ENCODE measurements at places on chromosomes 3 and 15.

GRCh38 chr15:58515807-58516206, 84.0 kb downstream of the LIPC start:
- no peak for DNase-seq

GRCh38 chr15:63379492-63380150, 2.0 kb downstream of the CA12 start:
- no peak for DNase-seq

DNA sequence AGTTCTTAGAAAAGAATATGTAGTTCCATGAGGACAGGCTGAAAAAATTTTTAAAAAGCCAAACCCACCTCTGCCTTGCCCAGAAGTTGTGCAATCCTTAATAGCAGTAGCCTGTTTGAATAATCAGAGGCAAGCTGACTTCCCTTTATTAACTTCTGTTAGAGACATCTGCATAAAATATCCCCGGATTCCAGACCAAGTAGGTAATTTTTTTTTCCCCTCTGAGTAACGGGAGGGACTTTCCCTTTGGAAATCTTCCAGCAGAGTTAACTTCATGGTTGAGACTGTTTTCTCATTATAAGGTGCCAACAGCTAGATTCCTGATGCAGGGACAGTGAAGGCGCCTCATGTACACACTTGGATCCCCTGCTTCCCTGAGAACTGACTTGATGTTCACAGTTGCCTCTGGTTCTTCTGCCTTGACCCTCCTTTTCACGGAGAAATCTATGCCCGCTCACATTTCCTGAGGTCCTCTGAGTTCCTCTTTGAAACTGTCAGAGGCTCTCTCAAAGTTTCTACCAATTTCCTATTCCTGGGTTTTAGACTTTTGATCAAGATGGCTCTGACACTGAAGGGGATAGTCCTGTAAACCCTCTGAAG, 227.6 kb upstream of the BHLHE40 start:
- DNase-seq = peak; percentile 51

DNA sequence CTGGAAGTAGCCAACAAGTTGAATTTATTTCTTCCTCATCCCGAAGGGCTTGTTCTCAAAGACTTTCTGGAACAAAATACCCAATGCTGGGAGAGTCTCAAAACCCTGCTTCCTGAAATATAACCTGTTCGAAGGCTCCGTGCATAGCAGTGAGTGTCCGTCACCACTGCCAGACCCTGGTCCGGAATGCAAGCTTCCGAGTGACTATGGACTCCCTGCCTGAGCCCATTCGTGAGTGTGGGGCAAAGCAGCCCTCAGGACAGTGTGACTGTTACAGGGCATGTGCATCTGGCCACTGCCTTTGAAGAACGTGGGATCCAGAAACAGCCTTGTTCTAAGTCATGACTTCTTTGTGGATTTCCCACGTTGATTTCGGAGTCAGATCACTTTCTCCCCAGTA, 214.5 kb upstream of the IGF1R start:
- DNase-seq = no peak

DNA sequence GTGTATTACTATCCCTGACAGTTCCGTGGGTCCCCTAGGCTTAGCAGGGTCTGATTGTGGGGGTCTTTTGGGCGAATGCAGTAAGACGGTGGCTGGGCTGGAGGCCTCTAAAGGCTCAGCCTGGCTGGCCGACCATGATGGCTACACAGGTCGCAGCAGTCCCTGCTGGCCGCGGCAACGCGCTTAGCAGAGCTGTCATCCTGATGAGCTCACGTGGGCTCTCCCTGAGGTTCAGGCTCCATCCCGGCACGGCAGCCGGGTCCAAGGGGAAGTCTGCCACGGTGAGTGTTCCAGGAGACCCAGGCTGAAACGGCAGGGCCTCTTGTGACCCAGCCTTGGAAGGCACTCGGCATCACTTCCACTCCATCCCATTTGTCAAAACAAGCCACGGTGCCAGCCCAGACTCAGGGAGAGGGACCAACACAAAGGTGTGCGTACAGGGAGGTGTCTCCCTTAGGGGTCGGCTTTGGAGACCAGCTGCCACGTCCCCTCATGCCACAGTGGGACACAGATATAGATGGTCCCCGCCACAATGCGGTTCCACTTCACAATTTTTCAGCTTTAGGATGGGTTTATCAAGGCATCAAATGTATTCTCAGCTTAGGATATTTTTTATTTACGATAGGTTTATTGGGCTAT, 101.8 kb downstream of the XXYLT1 start:
- DNase-seq = no peak

- DNase-seq = no peak
Measured at GRCh38 chr15:89291934-89292438, 42.6 kb downstream of the POLG start.

- DNase-seq = no peak
Measured at GRCh38 chr3:34212175-34212574, 413.7 kb downstream of the PDCD6IP start.

DNA sequence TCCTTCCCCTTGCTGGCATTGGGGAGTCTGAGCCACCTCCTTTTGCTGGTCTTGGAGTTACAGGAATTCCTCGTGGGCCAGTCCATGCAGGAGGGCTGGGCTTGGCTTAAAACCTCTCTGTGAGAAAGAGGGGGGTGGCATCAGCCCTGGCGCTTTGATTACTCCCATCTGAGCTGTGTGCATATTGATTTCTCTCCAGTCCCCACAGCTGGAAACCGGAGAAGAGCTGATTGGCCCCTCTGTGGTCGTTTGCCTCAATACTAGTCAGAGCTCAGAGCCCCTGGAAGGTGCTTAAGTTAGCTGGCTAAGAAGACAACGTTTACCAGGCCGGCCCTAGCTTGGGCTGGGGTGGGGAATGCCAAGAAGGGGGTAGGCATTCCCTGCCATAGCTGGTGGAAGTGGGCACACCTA, 4.0 kb upstream of the RASGRF1 start:
- DNase-seq = no peak

- no peak for DNase-seq
Measured at GRCh38 chr3:5205165-5205941, 17.8 kb downstream of the EDEM1 start.

DNA sequence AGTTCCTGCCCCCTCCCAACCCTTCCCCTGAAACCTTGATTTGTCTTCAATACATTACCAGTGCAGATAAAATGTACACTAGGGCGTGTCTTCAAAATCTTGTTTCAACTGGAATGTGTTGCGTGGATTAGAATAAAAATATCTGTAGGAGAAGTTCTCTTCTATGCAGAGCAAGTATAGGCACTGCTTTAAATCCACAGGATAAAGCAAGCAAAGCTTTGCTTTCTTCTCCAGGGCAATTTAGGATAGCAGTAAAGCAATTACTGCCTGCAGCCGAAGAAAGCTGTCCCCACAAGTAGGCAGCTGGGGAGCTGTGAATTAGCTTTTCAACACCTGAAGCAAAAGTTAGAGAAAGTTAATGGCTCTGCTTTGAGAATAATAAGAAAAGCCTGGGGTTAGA, 329.7 kb upstream of the KCNMB2 start:
- DNase-seq = no peak

DNA sequence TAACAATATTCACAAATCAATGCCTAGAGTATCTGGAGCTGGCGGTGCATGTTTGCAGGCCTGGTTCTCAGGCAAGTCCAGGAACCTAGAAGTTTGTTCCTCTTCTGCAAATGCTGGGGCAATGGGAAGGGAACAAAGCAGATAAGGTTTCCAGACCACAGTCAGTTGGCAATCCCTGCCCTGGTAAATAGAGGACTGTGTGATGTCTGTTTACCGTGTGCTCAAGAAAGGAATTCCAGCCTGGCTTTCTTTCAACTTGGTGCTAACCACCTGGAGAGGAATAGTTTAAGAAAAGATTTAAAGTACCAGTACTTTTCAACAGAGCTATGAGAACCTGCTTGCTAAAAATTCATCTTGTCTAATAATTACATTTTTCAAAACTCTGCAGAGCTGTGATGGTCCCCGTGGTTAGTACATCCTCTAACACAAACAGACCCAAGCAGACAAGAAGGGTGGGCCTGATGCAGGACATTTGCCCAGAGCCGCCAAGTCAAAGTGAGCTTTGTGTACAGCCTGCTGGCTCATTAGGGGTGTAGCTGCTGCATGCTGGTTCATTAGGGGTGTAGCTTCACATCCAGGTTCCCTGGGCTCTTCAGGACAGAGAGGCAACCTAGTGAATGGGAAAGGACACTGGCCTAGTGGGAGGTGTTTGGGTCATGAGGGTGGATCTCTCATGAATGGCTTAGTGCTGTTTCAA, 220.5 kb downstream of the SQOR start:
- no peak for DNase-seq

DNA sequence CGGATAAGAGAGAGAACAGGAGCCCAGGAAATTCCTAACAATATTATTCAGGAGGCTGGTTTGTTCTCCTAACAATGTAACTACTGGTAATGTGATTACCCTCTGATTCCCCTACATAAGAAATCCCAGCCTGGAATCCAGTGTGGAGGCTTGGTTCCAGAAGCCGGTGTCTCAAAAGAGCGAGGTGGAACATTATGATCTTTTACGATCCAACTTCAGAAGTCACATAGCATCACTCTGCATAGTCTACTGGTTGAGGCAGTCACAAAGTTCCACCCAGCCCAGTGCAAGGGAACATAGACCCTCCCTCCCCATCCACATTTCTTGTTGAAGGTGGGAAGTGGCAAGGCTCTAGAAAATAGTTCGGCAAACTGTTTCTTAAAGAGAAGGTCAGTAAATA, 81.6 kb upstream of the GALNT15 start:
- no peak for DNase-seq

DNA sequence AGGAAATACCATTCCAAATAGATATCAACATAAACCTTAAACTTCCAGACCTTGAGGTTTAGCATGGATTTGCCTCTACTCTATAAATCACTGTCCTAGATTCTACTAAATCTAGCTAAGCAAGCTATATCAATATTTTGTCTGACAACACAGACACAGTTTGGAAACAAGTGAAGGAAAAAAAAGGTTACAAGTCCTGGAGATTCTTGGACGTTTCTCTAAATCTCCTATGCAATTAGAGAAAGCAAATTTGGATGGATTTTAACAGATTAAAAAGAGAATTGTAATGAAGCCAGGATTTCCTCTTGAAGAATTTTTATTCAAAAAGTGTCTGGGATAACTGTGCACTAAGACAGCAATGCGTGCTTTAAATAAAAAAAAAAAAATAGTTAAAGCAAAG, 441.1 kb upstream of the DPH6 start:
- no peak for DNase-seq

DNA sequence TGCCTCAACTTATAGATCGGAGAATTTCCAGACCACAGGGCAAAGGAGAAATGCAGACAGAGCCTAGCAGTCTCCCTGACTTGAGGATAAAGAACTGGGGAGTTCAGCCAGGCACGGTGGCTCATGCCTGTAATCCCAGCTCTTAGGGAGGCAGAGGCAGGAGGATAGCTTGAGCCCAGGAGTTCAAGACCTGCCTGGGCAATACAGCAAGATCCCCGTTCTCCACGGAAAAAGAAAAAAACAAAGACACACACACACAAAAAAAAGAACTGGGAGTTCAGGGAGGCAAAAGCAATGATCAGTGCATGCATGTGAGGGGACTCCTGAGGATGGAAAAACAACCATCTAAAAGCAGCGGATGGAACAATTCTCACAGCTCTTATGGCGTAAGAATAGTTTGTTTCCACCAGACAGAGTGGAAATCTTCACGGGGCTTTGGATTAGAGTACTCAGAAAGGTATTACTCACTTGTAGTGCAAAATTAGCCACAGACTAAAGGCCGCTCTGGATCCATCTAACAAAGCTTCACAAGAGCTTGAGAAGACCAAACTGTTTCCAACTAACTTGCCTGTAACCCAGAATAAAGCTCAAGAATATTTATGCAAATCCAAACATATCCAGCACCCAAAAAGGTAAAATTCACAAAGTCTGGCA, 16.3 kb downstream of the SEC11A start:
- DNase-seq = no peak

- DNase-seq = no peak
Measured at GRCh38 chr3:108271626-108272025, 24.7 kb upstream of the HHLA2 start.

- no peak for DNase-seq
Measured at GRCh38 chr3:39644176-39644575, 165.2 kb upstream of the MYRIP start.

DNA sequence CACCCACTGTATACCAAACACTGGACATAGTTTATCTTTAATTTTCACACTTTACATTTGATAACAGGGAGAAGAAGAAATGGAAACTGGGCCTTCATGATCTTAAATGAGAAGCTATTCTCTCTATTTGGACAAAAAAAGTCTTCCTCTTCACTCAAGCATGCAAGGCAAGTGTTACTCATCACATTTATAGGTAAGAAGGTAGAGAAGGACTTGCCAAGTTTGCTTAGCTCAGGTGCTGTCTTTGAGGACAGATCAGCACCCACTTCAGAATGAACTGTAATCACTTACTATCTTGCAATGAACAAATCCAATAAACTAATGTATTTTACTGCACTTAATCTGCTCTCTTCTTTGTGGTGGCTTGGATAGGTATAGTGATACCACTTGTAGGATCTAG, 1.1 kb upstream of the MYH15 start:
- no peak for DNase-seq

DNA sequence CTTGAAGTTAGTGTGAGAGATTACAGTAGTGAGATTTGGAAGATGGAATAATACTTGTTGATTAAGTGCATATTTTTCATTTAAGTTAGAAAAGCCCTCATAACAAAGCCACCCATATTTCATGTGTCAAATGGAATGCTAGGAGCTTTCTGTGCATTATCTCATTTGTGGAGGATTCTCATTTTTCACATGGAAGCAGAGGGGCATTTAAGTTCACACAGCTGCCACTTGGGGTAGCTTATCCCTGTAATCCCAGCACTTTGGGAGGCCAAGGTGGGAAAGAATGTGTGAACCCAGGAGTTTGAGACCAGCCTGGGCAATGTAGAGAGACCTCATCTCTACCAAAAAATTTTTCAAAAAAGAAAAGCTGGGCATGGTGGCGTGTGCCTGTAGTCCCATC, 55.2 kb downstream of the RAB7A start:
- no peak for DNase-seq

GRCh38 chr3:127644641-127645370, 15.8 kb downstream of the PODXL2 start:
- DNase-seq = no peak

- peak; percentile 85 for DNase-seq
Measured at GRCh38 chr3:193673845-193674244, 80.8 kb downstream of the OPA1 start.

GRCh38 chr15:101086394-101087171, 165.3 kb downstream of the CHSY1 start:
- DNase-seq = peak; percentile 24

DNA sequence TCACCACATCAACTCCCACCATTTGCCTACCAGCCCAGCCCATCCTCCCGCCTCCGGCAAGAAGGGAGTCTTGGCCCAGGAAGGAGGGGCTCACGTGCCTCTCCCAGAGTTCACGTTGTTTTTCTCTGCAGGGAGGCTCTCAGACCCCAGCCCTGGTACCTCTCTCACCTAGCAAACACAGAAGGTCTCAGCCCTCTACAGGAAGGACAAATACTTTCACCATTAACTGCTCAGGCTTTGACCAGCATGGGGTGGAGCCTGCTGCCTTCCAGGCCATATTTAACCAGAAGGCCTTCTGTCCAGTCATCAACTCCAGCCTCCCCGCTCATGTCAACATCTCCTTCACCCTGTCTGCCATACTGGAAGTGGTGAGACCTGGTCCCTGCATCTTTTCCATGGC, 19.0 kb upstream of the HTR3E start:
- no peak for DNase-seq

GRCh38 chr3:25405335-25405734, 22.7 kb upstream of the RARB start:
- DNase-seq = no peak

Data from pons (tissue), 1 donor.